ENCODE measurements at places on chromosomes 4 and X.

DNA sequence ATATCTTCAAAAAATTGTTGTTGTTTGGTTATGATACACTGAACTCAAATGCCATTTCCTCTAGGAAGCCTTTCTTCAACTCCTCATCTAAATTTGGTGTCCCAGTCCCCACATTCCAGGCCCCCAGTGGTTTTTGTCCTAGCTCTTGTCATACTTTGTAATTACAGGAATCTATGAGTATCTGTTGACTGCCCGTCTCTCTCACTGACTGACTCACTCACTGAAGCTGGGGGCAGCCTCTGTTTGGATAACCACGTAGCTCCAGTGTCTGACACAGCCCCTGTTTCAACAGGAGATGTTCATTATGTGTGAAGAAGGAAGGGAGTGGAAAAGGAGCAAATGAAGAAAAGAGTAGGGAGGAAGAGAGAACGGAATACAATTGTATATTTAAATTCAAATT lies 284.1 kb upstream of the TENM3 start:
- DNase-seq: no peak

- no peak for DNase-seq
These were observed 112.1 kb downstream of the TTC29 start for GRCh38 chr4:146833530-146833929.

DNA sequence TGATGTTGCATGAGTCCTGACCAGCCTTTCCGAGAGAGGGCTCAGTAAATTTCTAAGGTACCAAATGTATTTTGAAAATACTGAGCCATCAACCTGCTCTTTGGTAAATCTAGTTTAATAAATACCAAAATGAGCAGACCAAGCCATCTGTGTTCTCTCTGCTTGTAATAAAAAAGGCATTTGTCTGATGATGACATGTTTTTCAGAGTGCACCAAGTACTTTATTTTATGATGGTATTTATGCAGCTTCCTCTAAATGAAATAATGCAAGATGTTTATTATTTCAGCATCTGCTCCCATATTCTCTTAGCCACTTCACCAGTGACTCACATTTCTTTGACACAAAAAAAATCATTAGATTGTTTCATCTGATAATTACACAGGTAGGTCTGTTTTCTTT lies 700.5 kb downstream of the TRIML1 start:
- DNase-seq: no peak

- no peak for DNase-seq
These were observed 579.7 kb downstream of the SPRY1 start for GRCh38 chr4:123976285-123976684.

DNA sequence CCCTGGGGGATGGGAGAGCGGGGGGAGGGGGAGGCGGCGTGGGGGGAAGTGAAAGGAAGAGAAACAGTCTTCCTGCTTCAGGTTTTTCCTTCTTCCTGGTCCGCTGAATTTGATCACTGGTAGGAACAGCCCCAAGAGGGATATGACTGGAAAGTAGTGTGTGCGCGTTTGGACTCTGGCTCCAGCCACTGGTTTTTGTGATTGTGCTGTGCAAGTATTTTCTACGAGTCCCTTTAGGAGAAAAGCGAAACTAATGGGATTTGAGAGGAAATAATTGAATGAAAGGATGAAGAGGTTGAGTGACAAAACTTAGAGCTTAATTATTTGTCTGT lies 836 bp downstream of the PRRG1 start:
- DNase-seq: no peak

DNA sequence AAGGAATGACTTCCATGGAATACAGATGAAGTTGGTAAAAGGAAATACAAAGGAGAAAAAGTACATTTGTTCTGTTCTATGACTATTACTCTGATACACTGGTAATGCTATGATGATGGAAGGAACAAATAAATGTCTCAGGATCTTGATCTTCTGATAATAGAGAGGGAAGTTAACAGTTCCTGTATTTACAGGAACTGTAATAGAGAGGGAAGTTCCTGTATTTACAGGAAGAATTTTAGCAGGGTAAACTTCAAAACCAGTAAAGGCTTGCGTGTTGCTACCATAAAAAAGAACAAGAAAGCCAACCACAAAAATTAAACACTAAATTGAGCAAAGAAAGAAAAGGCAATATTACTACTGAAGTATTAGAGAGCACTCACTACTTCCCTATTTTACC lies 91.7 kb upstream of the HPGD start:
- no peak for DNase-seq

DNA sequence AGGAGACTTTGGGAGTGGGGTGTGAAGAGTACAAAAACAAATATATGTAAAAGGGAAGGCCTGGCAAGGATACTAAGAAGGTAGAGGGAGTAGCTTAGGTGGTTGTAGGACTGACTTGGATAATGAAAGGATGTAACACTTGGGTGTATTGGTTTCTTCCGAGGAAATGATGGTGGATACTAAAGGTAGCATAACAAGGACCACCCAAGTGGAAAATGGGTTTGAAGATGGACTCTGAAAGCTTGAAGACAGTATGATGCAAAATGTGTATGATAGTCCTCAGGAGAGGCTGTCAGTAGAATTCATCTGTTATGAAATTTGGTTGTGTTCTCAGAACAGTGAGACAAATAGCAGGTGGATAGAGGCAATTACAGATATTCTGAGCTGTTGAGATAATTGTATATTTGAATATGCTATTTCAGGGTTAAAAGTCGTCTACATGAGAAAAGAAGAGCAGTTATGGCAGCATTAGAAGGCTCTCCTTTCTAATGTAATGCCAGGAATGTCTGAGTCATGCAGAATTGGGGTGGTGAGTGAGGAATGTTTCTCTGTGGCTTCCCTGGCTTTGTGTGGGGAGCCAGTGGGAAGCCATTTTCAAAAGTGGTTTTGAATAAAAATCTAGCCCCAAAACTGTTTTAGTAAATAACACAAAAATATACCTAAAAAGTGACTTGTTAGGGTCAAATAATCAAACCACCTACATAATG lies 75.6 kb downstream of the FHIP1A start:
- no peak for DNase-seq

DNA sequence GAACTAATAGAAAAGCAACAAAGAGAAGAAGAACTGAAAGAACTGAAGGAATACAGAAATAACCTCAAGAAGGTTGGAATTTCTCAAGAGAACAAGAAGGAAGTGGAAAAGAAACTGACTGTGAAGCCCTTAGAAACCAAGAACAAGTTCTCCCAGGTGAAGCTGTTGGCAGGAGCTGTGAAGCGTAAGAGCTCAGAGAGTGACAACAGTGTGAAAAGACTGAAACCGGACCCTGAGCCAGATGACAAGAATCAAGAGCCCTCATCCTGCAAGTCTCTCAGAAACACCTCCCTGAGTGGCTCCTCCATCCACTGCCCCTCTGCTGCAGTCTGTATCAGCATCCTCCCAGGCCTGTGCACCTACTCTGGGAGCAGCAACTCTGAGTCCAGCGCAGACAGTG lies 8.4 kb upstream of the FHDC1 start:
- no peak for DNase-seq

- no peak for DNase-seq
These were observed 176.4 kb upstream of the GYPA start for GRCh38 chr4:144316869-144317268.

Measured in LNCaP clone FGC (cell line).